ENCODE measurements at places on chromosomes 12 and 14.

GRCh38 chr12:98579347-98579746 lies 14.1 kb upstream of the SLC25A3 start:
- no peak for DNase-seq

DNA sequence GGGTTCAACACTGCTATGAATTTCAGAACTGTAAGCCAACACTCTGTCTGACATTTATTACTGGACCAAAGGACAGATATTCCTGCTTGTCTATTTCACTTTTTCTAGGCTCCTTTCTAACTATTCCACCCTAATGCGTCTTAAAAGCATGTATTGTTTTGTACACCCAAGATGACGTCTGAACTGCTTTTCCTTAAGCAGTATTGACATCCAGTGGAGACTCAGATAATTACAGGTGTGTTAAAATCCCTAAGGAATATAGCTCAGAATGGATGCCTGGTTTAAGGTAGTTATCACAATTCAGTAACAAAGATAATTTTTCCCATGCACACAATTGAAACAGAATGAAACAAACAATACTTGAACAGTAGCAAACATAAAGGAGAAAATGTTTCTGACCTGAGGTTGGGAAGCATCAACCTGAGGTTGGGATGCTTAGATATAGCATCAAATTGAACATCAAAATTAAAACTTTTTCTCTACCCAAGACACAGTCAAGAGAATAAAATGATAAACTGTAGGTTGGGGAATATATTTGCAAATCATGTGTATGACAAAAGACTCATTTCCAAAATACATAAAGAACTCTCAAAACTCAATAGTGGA lies 93.7 kb upstream of the PTPRR start:
- DNase-seq: no peak

DNA sequence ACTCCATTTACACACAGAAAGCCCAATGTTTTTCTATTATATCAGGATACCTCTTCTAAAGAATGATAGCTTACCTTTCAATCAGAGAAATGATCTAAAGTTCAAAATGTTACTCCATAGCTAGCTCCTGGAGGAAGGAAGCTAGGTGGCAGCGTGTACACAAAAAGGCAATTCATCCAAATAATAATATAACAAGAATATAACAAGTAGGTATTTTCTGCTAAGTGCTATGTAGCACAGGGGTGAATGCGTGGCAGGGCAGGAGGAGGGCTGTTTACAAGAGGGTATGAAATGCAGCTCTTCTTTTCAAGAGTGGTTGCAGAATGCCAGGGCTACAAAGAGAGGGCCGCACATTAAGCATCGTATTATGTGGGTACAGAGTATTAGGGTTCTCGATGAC lies 663 bp upstream of the SNAPC1 start:
- no peak for DNase-seq

DNA sequence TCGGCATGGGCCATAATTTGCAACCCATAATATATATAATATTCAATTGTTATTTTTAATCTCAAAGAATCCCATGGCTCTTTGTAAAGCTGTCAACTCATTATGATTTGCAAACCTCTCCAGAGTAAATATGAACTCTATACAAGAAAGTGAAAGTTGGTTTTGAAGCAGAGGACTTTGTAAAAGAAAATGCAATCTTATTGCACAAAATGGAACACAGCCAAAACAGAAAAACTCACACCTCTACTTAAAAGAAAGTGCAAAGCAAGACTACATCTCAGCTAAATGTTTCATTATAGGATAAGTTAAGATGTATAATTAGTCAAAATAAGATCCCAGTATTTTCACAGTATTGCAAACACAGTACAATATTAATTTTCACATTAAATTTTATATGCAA lies 111.2 kb upstream of the FLRT2 start:
- DNase-seq: no peak

GRCh38 chr12:132219323-132219722 lies 75.1 kb downstream of the NOC4L start:
- DNase-seq: no peak

GRCh38 chr12:23209793-23210192 lies 584.8 kb downstream of the ETNK1 start:
- DNase-seq: no peak

DNA sequence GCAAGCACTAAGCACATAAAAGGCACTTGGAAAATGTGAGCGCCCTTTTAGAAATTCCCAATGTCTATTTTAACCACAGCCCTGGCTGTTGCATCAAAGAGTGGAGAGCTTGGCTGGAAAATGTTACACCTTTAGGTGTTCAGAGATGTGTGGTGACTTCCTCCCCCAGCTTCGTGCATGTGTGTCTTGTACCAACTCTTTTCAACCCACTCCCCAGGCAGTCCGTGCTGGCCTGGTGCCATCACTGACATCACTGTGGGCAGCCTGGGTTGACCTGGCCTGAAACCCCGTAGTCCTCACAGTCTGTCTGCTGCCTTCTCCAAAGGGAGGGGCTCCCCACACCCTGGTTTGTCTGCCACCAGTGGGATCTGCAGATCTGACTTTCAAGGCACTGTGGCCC lies 101.8 kb downstream of the SCARB1 start:
- no peak for DNase-seq

GRCh38 chr14:91264151-91265150 lies 19.9 kb upstream of the GPR68 start:
- no peak for DNase-seq

GRCh38 chr12:77232045-77232444 lies 166.7 kb upstream of the E2F7 start:
- no peak for DNase-seq

DNA sequence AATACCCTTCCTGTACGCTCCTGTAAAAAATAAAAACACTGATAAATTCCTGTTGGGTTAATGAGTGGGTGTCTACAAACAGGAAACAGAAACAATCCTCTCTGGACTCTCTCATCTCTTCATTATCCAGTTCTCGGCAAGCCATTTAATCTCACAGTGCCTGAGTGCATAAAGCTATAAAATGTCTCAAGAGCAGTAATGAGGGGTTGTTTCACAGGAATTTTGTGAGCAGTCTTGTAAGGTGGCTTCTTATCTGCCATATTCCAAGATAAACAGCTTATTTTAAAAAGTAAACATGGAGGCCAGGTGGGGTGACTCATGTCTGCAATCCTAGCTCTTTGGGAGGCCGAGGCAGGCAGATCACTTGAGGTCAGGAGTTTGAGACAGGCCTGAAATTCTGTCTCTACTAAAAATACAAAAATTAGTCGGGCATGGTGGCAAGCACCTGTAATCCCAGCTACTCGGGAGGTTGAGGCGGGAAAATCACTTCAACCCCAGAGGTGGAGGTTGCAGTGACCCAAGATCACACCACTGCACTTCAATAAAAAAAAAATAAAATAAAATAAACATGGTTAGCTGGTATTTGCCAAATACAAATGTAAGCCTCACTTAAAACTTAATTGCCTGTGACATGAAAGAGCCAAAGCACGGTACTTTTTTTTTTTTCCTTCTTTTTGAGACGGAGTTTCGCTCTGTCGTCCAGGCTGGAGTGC lies 54.0 kb downstream of the CLIP1 start:
- no peak for DNase-seq

DNA sequence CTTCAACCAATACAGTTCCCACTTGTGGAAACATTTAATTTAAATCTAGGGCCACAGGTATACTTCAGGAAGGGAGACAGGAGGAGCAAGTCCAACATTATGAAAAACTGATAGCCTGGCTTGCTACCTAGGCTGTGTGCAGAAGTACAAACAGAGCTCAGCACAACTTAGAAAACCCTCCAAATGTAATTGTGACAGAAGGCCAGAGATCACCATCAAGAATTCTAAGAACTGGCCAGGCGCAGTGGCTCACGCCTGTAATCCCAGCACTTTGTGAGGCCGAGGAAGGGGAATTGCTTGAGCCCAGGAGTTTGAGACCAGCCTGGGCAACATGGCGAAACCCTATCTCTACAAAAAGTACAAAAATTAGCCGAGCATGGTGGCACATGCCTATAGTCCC lies 14.1 kb downstream of the ATP2B1 start:
- no peak for DNase-seq

DNA sequence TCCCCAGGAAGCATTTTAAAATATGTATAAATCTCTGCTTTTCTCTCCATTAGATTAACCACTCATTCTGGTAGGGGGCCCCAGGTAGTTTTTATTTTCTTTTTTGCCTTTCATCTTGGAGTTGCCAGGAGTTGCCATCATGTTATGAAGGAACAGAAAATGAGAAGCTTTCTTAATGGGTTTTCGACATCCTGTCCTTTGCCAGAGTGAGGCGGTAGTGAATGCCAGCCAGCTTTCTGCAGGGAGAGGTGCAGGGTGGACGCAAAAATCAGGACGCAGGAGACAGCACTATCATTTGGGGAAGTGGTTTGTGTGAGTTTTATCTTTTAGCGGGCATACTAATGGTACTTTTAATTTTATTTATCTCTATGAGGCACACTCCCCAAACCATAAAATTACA lies 1.7 kb downstream of the RASSF8 start:
- no peak for DNase-seq

GRCh38 chr14:95248432-95248831 lies 71.3 kb downstream of the CLMN start:
- no peak for DNase-seq

DNA sequence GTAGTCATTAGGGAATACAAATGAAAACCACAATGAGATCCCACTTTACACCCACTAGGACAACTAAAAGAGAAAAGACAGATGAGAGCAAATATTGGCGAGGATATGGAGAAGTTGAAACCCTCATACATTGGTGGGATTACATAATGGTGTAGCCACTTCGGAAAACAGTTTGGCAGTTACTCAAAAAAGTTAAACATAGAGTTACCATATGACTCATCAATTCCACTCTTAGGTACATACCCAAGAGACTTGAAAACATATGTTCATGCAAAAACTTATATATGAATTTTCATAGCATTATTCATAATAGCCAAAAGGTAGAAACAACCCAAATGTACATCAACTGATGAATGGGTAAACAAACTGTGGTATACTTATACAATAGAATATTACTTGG lies 27.1 kb downstream of the ALDH1L2 start:
- no peak for DNase-seq

- DNase-seq: no peak
Observed at GRCh38 chr14:61742371-61742770, 19.8 kb upstream of the SNAPC1 start.

- DNase-seq: no peak
Observed at GRCh38 chr12:55716582-55716957, 724 bp downstream of the BLOC1S1 start.

GRCh38 chr12:107435072-107435471 lies 250.5 kb upstream of the PWP1 start:
- DNase-seq: no peak

GRCh38 chr12:113818283-113818682 lies 147.8 kb downstream of the RBM19 start:
- no peak for DNase-seq

- no peak for DNase-seq
Observed at GRCh38 chr12:97312570-97313135, 150.0 kb upstream of the RMST start.

- DNase-seq: no peak
Observed at GRCh38 chr14:96267336-96267735, 11.3 kb downstream of the BDKRB1 start.

DNA sequence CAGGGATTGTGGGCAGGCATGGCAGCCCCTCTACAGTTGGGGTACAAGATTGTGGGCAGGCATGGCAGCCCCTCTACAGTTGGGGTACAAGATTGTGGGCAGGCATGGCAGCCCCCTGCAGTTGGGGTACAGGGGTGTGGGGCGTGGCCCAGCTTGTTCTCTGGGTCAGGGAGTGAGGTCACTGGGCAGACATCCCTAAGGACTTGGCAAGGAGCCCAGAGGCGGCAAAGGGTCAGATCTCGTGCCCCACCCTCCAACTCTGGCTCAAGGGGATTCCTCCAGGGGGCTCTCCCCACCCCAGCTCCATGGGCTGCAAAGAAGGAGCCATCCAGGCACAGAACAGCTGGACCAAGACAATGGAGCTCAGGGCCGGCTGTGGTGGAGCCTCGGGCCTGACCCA lies 25.8 kb upstream of the NUDT14 start:
- no peak for DNase-seq

DNA sequence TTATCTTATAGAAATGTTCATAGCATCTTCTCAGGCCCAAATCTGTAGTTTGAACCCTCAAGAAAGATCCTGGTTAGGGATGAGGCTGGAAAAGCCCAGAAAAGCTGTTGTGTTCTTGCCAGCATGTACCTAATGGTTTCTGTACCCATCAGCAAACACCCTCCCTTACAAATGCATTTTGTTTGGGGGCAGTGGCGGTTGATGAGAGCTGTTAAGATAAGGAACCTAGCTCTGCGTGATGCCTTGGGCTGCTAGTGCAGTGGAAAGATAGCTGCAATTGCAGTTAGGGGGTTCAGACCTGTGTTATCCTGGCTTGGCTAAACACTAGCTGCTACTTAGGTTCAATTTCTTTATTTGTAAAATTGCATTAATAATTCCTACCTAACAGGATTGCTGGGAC lies 3.6 kb downstream of the TPH2 start:
- DNase-seq: no peak

DNA sequence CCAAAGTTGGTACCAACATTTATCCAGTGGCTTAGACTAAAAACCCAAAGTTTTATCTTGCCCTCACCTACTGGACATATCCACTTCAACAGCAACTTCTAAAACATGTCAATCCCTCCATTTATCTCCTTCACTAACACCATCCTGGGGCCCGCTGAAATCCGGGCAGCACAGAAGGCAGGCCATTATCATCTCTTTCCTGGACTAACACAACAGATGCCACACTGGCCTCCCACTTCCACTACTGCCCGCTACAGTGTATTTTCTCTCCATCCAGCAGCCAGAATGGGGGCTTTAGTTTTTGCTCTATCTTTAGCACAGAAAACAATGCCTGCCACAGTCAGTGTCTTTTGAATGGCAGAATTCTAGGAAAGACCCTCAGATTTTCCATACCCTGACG lies 15.6 kb downstream of the ZFHX2 start:
- no peak for DNase-seq

- no peak for DNase-seq
Observed at GRCh38 chr12:116217045-116217735, 60.3 kb downstream of the MED13L start.

DNA sequence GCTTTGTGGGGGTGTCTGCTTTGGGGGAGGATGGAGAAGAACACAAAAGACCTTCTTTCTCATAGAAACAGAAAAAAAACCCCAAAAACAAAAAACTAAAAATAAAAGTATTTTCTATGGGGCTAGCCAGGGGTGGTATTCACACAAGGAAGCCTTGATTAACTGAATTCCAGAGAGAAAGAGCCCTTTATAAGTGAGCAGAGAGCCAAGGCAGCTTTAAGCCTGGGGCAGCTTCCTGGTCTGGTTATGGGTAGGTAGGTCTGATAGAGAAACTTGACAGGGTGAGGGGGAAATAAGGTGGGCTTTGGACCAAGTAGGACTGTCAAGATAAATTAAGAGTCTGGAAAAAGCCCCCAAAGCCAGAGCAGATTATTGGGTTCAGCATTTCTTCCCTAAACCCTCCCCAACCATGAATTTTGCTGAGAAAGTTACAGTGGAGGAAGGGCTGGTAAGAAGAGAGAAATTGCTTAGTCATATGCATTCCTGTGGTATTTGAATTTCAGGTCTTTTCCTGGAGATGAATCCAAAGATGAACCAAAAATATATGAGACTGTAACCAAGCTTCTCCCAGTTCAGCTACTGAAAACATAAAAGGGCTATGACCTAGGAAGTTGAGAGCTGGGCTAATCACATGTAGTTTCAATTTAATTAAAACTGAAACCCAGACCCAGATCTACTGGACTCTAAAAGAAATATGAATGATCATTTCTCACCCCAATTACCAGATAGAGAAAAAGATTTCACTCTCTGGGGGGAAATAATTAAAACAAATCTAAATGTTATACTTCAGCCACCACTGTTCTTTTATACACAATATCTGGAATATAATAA lies 144.8 kb downstream of the TBC1D30 start:
- DNase-seq: no peak

- no peak for DNase-seq
Observed at GRCh38 chr12:12501121-12501520, 61.5 kb downstream of the DUSP16 start.

- DNase-seq: no peak
Observed at GRCh38 chr12:74646831-74647230, 109.2 kb downstream of the ATXN7L3B start.
